ENCODE measurements at places on chromosomes 3 and 15. TPM values are rescaled to one million over a fixed set of nuclear protein-coding genes. Genes with fewer than 3 reads are reported as not detected.

GREM1 gene
- total RNA-seq: 0.44 TPM

APOD gene
- total RNA-seq: 500 TPM

SLC28A1 gene
- not detected for total RNA-seq

SLC28A2 gene
- not detected for total RNA-seq

SHISA5 gene
- 107 TPM for total RNA-seq

AQP9 gene
- total RNA-seq: 0.21 TPM

MESP2 gene
- total RNA-seq: 0.67 TPM

RSL24D1 gene
- total RNA-seq: 79.1 TPM

ARPP19 gene
- total RNA-seq: 148 TPM

EPB42 gene
- not detected for total RNA-seq

CIDEC gene
- total RNA-seq: 2.2 TPM

PLXNB1 gene
- 216 TPM for total RNA-seq

Data from thyroid gland (tissue), 4 donors.